T-helper 9 cell (primary cell): ENCODE measurements at places on chromosomes 12 and 14.

GRCh38 chr12:64058541-64059265, 163.4 kb downstream of the KICS2 start:
- no peak for DNase-seq

DNA sequence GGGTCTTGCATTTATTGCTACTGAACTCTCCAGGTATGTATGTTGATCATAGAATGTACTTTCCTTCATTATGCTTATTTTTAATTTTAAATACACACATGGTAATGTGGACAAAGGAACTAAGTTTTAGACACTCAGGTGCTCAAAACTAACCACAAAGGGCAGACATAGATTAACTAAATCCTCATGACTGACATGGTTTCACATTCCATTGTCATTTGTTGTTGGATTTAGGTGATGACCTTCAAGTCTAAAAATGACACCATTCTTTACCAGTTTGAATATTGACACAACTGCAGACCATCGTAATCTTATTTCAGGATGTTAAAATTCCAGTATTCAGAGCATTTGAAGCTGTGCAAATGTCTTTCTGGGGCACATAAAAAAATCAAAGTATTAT, 128.4 kb downstream of the BBS10 start:
- no peak for DNase-seq

- no peak for DNase-seq
These were observed 185.1 kb upstream of the VASH1 start for GRCh38 chr14:76576047-76576741.

DNA sequence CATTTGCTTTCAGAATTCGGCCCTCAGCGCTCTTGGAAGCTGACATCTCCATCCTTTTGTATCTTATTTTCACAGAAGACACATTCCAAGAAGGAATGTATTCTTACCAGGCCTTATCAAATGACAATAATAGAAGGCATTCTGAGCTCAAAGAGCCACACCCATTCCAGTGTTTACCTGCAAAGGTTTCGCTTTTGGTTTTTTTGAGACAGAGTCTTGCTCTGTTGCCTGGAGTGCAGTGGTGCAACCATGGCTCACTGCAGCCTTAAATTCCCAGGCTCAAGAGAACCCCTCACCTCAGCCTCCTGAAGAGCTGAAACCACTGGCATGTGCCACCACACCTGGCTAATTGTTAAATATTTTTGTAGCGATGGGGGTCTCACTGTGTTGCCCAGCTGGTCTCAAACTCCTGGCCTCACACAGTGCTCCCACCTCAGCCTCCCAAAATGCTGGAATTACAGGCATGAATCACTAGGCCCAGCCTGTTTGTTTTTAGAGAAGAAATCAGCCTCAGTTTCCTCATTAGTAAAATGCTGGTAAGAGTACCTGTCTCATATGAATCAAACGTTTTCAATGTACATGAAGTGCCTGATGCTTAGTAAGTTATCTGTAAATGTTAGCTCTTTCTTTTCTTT, 69.2 kb downstream of the SLC6A12 start:
- DNase-seq = no peak

DNA sequence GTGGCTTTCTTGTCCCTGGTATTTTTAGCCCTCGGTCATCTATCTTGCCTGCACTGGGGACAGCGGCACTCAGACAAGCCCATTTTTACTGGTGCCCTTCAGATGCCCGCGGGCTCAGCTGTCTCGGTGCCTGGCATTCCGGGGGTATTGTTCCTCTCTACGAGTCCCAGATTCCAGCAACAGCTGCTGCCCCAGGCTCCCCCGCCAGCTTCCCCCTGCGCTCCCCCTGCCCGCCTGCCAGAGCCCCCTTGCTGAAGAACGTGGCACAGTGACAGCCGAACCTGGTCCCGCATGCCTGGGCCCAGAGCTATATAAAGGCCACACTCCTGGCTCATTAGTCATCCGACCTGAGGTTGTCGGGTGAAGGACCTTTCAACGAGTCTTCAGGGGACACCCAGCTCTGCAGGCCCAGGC, 10.9 kb upstream of the MYL2 start:
- DNase-seq = no peak

DNA sequence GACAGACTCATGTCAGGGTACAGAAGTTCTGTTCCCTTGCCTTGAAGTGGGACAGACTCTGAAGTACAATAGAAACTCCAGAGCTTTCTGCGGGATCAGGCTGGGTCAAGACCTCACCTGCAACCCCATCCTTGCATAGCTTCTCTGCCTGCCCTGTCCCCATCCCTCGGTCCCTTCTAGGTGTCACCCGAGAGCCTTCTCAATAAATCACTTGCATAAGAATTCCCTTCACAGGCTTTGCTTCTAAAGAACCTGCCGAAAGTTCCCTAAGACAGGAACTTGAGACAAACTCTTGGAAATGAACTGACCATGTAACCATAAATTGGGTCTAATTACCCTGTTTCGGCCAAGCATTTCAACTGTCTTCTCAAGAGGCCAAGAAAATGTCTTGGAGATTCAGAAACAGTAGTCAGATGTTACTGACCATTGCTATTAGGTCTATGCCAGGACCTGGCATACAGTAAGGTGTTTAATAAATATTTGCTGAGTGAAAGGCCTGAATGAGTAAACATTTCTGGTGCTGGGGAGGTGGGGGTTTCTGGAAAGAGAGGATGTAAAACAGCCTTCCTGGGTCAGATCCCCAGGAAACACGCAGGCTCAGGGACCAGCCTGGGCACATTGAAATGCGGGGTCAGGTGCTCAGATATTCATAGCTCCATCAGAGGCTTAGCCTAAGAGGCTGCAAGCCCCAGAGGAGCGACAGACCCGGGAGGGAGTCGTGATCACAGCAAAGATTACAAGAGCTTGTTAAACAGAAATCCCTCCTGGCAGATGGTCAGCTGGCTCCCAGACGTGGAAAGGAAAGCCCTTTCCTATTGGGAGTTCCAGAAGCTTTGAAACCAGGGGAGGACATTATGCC, 226.2 kb upstream of the LHX5 start:
- DNase-seq = no peak

DNA sequence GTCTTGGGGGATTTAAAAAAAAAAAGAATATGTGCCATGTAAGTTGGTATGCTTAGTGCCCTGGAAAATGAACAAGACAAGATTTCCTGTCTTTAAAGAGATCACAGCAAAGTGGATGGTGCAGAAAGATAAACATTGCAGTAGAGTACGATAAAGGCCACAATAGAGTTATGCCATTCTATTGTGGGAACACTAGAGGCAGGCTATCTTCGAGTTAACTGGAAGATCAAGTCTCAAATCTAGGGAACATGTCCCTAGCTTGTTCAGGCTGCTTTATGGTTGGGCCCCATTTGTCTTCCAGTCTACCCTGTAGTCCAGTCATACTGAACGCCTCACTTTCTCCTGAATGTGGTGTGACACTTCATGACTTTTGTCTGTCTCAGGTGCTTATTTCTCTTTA, 18.7 kb upstream of the CCT2 start:
- no peak for DNase-seq

GRCh38 chr12:31236998-31237637, 88.8 kb downstream of the SINHCAF start:
- DNase-seq = no peak

GRCh38 chr12:107468182-107468581, 217.4 kb upstream of the PWP1 start:
- no peak for DNase-seq

GRCh38 chr12:49230176-49230804, 34.6 kb upstream of the TUBA1C start:
- no peak for DNase-seq

DNA sequence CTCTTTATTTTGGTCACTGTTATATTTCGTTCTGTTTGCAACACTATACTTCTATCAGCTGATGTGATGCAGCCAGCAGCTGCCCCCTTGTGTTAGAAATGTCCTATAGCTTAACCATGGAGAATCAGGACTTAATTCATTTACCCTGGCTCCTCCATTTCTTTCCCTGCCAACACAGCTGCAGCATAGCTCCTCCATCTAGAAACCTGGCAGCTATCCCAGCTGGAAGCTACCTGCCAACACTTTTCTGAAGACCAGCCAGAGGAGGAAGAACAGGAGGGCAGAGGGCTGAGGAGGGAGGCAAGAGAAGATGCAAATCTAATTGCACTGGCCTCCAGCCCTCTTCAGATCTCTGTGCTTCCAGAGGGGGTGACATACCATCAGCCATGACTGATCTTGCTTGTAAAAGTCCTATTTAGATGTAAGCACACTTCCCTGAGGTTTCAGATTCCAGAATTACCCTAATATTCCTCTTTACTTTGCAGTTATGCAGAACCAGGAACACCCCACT, 156.8 kb upstream of the TMEM260 start:
- DNase-seq = no peak

DNA sequence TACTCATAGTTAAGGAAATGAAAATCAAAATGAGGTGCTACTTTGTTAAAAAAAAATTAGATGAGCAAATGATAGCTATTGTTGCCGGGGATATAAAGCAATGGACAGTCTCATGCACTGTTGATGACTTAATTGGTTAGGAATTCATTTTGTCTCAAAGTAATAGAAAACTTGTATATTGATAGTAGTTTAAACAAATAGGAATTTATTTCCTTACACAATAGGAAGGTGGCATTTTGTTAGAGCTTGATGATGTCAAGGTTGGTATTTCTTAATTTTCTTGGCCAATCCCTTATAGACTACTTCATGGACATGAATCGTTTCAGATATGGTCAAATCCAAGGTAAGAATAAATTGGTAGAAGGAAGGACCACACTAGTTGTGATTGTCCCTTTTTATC, 7.8 kb downstream of the PRPF39 start:
- DNase-seq = no peak

- no peak for DNase-seq
These were observed 377.7 kb downstream of the NUAK1 start for GRCh38 chr12:105761075-105761474.

DNA sequence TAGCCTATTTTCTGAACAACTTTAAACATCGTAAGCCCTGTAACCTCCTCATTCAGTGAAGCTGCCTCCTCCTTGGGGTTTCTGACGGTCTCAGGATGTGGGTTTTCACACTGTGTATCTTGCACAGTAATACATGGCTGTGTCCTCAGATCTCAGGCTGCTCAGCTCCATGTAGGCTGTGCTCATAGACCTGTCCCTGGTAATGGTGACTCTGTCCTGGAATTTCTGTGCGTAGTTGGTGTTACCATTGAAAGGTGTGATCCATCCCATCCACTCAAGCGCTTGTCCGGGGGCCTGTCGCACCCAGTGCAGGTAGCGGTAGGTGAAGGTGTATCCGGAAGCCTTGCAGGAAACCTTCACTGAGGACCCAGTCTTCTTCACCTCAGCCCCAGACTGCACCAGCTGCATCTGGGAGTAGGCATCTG, 980.5 kb downstream of the TMEM121 start:
- peak; percentile 43 for DNase-seq

DNA sequence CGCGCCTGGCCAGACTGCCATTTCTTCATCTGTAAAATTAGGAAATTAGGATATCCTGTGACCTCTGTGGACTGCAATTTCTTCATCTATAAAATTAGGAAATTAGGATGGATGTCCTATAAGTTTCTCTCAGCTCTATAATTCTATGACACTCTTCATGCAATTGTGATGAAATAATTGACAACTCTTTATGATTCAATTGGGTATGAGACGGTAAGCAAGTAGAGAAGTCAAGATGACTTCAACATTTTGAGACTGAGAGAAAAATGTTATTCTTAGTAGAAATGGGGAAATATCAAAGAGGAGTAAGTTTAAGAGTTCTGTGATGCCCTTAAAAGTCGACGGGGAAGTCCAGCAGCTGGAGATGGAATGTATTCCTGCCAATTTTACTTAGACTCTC, 12.0 kb downstream of the KIAA0586 start:
- no peak for DNase-seq

DNA sequence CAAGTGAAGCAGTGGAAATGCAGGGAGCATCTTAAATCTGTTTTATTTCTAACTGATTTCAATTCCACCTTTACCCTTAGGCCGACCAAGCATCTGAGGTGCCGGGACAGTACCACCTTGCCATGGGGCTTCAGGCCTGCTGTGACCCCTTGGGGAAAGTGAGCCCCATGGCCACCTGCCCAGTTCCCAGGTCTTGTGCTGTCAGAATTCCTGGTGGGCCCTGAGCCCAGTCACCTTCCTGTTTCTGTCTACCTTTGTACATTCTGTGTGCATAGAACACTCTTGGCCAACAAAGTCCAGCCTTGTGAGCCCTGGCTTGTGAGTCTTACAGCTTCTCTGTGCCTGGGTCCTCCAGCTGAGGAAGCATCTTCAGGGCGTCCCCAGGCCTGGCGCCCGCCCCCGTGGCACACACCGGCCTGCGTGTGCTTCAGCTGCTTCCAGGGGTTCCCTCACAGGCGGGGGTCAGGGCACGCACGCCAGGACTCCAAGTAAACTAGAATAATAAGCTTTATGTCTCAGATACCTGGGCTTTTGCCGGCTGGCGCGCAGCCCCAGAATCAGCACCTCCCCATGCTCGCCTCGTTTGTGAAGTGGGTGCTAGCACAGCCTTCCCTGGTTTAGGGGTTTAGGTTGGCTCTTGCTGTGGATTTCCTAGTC, 10.3 kb downstream of the ZFYVE21 start:
- no peak for DNase-seq

DNA sequence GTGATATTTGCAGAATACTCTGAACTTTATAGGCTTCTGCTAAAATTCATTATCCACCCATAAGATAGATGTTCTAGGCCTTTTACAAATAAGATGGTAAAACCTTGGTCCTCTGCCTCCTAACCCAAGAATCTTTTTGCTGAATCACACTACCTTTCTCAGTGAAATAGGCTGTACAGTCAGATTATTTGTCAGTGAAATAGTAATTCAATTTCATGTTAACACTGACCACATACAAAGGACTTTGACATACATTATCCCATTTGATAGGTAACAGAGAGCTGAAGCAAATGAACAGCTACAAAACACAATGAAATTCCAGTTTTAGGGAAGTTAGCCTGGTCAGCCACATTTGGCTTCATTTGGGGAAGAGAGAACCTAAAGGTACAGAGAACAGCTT, 141.1 kb downstream of the PCNX1 start:
- DNase-seq = no peak

DNA sequence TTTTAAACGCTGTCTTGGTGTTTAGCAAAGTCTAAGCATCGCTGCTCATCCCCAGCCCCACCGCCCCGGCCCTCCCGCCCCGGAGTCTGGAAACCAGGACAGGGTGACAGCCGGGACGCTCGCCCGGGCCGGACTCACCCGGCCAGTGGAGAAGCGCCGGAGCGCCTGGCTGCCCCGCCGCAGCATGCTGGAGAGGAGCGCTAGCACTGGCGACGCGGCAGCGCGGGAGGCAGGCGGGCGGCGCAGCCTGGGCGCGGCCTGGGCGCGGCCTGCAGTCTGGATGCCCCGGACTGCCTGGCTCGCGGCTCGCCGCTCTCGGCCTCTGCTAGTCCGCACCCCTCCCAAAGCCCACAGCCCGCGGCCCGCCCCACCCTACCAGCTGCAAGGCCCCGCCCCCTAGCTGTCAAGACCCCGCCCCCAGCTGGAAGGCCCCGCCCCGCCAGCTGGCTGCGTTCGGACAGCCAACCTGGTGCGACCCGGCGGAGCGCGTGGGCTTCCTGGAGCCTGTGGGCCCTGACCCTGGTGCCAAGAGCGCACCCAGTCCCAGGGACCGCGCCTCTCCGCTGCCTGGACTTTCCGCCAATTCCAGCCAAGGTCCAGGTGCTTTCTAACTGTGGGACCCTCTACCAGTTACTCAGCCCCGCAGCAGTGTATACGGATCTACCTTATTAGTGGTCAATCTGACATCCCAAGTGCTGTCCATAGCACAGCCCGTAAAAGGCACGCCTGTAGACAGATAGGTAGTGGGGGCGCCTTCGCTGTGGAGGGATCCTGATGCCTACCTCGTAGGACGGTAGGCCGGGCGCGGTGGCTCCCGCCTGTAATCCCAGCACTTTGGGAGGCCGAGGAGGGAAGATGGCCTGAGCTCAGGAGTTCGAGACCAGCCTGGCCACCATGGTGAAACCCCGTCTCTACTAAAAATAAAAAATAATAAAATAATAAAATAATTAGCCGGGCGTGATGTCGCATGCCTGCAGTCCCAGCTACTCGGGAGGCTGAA, at the start of gene ALDH1L2:
Gene ALDH1L2 (minus strand): TSS at position 208 of the 1,000 bp plus-strand sequence. CDS start 22 bp downstream, at position 186.
- DNase-seq = peak; percentile 35
